ENCODE measurements at places on chromosomes 7 and 10.

GRCh38 chr10:43922335-43923280 is 273.9 kb upstream of the ZNF32 start:
- no peak for DNase-seq

DNA sequence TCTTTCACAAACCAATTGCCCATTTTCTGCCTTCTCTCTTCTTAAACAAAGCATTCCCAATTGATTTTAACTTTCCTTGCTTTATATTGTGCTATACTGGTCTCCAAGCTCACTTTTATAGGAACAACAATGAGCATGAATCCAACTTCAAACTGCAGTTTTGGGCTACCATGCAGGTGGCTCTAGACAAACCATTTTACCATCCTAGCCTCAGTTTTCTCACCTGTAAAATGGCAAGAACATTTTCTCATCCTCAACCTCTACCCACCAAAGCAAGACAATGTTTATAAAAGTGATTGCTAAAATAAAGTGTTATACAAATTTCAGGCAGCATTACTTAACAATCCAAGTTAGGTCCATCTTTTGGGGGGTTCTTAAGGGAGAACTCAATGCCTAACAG is 66.8 kb upstream of the ASAH2 start:
- no peak for DNase-seq

- DNase-seq, result no peak
Observed at GRCh38 chr10:51459476-51459875, 239.9 kb downstream of the CSTF2T start.

DNA sequence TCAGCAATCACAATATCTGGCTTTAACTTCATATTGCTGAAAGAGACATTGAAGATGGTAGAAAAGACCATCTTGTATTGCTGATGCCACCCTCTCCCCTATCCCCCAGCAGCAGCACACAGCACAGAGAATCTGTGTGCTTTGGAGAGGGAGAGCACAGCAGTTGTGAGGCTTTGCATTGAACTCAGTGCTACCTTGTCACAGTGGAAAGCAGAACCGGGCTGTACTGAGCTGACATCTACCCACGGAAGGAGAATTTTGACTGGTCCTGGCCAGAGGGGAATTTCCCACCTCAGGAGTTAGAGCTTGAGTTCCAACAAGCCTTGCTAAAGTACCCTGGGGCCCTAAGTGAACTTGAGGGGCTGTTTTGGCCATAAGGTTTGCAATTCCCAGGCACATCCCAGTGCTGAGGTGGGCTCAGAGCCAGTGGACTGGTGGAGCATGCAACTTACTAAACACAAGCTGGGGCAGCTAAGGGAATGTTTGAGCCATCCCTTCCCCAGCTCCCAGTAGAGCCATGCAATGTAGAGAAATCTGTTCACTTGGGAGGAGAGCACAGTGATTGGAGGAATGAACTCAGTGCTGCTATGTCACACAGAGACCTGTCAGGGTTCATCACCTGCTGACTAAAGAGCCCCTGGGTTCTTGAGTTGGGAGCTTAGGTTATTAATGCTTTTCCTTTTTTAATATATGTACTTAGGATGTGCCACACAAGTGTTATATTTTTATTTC is 62.1 kb downstream of the OR13A1 start:
- no peak for DNase-seq

- DNase-seq, result no peak
Observed at GRCh38 chr7:114212721-114213429, 201.7 kb upstream of the FOXP2 start.

GRCh38 chr7:128792471-128793180 is 858 bp downstream of the CCDC136 start:
- DNase-seq, result no peak

GRCh38 chr10:55897490-55897921 is 463.6 kb downstream of the ZWINT start:
- no peak for DNase-seq

- no peak for DNase-seq
Observed at GRCh38 chr7:95427166-95427565, 7.7 kb downstream of the PON2 start.

DNA sequence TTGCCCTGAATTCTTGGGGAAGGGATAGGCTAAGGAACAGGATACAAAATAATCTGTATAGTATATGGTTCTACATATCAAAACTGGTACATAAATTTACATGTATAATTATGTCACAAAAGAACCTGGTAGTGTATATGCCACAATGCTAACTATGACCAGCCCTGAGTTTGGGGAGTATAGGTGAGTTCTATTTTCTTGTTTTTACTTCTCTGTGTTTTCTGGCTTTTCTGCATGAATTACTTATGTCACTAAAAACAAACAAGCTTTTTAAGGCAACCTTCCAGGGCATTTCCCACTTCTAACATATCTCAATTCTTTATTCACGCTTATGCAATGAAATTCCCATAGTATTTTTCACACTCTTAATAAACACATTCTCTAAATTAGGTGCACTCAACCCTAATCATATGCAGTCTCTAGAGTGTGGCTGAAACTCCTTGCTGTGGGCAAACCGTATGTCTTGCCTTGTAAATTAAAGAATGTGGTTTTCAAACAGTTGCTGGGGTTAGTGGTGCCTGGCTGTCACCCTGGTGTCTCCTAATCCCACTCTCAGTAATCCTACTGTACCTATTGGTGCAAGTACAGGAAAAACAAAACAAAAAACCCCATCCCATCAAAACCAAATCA is 14.0 kb upstream of the INSIG1 start:
- no peak for DNase-seq

- peak; percentile 61 for DNase-seq
Observed at GRCh38 chr10:17643339-17643754, 604 bp upstream of the STAM start.

DNA sequence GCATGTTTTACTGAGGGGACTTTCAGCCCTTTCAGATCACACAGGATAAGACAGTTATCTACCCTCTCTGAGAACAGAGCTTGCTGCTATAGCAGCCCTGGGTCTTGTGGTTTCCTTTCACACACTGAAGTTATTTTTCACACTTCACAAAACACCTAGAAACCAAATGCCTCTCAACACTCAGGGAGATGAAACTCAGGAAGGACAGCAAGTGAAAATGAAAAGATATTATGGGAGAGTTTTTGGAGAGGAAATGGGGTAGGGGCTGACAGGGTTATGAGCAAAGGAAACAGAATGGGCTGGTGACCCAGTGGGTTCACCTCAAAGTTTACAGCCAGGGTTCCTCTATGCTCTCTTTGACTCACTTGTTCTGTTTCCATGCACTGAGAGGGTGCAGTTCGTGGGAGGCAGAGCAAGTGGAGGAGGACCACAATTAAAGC is 17.0 kb upstream of the GIMAP2 start:
- DNase-seq, result peak; percentile 58

GRCh38 chr7:37018954-37019353 is 294.7 kb upstream of the AOAH start:
- no peak for DNase-seq

DNA sequence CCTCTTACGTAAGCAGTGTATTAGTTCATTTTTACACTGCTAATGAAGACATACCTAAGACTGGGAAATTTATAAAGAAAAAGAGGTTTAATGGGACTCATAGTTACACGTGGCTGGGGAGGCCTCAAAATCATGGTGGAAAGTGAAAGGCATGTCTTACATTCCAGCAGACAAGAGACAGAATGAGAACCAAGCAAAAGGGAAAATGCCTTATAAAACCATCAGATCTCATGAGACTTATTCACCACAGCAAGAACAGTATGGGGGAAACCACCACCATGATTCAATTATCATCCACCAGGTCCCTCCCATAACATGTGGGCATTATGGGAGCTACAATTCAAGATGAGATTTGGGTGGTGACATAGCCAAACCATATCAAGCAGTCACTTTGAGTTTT is 126.3 kb upstream of the CXCL12 start:
- DNase-seq, result no peak

DNA sequence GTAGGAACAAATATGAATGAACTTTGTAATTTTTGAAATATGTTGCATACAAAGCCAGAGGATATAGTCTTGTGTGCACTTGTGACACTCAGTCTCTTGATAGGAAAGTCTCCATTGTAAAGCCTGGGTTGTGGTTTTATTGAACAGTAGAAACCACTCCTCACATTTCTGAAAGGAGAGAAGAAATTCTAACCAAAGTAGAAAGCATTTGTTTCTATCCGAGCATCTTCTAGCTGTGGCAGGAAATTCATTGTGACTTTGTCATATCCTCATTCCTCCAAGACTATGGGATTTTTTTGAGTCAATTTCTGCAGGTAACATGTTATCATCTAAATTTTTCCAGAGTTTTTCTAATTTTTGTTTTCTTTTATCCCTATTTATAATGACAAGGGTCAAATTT is 55.5 kb upstream of the NCF1 start:
- DNase-seq, result no peak

GRCh38 chr10:49419005-49419404 is 23.1 kb upstream of the DRGX start:
- DNase-seq, result no peak

GRCh38 chr10:122636953-122637352 is 62.7 kb downstream of the C10orf120 start:
- no peak for DNase-seq

GRCh38 chr7:47335557-47336471 is 246.1 kb downstream of the TNS3 start:
- no peak for DNase-seq

- no peak for DNase-seq
Observed at GRCh38 chr10:103441206-103441605, 11.0 kb downstream of the CALHM2 start.

DNA sequence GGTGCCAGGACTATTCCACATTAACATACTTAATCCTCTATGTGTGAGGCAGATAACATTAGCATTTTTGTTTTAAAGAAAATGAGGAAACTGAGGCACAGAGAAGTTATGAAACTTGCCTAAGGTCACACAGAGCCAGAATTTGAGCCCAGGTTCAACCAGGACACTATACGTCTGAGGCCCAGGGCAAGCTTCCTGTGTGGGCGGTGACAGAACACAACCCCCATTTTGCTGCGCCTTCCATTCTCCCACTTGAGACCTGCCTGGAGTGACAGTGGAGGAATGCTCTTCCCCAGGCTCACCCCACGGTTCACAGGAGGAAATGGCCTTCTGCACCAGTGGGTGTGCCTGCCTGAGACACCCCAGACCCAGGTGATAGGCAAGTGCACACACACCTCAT is 164.1 kb downstream of the SH3PXD2A start:
- no peak for DNase-seq

DNA sequence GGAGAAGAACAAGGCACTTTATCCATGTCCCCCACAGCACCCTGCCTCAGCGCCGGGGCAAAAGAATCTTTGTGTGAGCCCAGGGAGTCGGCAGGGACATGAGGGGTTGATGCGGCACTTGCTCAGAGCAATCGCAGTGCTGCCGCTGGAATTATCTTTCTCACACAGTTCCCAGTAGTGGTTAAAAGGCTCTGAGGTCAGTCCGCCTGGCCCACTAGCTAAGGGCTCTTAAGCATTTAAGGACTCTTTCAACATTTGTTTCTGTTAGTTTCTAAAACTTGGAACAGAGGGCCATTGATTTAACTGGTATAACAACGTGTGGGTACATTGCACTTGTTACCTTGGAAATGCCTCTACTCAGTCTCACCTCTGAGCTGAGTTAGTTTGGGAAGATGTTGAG is 208.0 kb upstream of the C7orf33 start:
- DNase-seq, result no peak

DNA sequence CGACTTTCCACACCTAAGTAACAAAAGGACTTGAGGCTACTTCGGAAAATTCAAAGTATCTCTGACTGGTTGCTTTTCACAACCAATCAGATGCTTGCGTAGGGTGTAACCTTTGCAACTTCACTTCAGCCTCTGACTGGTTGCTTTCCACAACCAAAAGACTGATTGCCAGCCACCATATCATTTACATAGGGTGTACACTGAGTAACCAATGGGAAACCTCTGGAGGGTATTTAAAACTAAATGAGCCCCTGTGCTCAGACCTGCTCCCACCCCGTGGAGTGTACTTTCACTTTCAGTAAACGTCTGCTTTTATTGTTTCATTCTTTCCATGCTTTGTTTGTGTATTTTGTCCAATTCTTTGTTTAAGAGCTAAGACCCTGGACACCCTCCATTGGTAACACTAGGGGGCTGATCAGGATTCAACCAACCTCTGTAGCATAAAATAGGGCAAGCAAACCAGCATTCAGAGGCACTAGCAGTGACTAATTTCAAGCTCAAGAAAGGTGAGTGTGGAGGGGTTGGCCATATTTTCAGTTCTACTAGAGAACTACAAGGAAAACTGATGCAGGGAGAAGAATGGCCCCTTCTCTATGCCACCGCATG is 390.8 kb downstream of the POM121L12 start:
- DNase-seq, result no peak

DNA sequence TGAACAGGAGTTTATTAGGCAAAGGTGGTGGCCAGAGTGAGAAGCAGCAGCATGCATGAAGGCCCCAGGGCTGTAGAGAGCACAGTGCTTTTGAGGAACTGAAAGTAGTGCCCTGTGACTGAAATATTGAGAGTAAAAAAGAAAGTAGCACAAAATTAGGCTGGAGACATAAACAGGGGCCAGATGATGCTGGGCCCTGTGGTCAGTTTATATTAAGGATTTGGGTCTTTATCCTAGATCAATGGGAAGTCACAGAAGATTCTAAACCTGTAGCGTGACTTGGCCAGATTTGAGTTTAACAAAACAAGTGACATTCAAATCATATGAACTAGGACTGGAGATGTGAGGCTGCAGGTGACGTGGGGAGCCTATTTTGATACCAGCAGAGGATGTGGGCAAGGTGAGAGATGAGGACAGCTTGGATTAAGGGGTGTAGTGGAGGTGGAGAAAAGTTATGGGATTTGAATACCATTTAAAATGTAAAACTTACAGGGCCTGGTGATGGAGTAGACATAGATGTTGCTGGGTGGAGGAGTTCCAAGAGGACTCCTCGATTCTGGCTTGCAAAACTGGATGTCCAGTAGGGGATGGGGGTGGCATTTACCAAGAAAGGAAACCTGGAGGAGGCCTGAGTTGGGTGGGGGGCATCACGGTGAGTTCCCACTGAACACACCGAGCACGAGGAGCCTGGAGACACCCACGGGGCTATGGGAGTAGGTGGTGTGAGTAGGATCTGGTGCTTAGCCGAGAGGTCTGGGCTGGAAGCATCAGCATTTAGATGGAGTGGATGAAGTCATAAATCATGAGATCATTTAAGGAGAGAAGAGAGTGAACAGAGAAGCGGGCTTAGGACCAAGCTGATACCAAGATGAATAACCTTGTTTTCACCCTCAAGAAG is 52.8 kb downstream of the HHEX start:
- peak; percentile 11 for DNase-seq

DNA sequence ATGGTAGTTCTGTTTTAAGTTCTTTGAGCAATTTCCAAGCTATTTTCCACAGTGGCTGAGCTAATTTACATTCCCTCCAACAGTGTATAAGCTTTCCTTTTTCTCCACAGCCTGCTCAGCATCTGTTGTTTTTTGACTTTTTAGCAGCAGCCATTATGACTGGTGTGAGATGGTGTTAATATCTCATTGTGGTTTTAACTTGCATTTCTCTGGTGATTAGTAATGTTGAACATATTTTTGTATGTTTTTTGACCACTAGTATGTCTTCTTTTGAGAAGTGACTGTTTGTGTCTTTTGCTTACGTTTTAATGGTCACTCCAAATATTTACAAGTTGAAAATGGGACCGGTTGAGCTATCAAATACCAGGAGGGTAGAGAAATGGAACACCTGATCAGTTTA is 20.4 kb downstream of the GNG11 start:
- DNase-seq, result no peak
